ENCODE measurements at places on chromosomes 4 and X.

- DNase-seq, result no peak
Measured at GRCh38 chrX:9133426-9133825, 99.5 kb upstream of the FAM9B start.

- DNase-seq, result no peak
Measured at GRCh38 chr4:53235547-53235946, 130.3 kb downstream of the SCFD2 start.

GRCh38 chr4:169668069-169668721 lies 47.8 kb downstream of the CLCN3 start:
- no peak for DNase-seq

DNA sequence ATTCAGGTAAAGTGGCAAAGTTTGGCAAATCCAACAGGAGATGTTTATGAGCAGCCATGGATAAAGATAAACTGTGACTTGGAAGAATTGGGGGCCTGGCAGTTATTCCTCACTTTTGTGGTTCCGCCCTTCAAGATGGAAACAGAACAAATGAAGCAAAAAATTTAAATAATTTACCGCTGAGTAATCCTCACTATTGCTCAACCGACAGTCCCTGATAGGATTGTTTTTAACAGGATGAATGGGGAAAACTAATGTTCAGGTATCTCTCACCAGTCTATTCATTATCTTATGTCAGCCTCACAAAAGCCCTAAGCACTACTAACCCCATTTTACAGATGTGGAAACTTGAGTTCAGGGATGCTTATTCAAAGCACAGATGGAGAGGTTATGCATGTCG lies 90.8 kb downstream of the FNIP2 start:
- no peak for DNase-seq

DNA sequence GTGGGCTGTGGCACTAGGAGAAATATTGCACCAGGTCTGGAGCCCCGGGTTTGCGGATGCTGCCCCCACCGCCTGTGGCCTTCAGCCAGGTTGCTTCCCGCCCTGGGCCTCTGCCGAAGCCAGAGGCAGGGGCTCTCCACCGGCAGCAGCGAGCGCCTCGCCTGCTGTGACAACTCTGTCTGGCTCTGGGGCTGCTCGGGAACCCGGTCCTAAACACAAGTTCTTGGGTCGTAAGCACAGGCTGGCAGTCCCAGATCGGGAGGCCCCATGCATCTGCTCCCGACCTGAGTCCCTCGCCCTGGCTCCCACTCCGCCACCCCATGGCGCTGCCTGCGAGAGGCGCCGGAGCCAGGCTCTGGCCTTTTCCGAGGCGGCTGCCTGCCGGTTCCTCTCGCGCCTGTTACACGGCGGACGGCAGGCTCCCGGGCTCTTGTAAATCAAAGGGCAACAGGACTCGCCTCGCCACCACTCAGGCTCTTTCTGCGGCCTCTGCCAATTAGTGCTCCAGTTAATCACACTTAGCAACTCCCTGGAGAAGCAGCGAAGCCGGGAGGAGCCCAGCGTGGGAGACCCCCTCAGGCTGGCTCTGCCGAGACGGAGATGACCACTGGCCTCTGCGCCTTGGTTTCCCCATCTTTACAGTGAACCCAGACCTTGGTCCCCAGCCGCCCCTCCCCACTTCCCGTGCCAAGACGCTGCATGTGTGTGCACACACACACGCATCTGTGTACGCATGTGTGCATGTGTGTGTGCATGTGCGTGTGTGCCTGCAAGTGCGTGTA lies 109.2 kb downstream of the DCTD start:
- DNase-seq, result no peak

DNA sequence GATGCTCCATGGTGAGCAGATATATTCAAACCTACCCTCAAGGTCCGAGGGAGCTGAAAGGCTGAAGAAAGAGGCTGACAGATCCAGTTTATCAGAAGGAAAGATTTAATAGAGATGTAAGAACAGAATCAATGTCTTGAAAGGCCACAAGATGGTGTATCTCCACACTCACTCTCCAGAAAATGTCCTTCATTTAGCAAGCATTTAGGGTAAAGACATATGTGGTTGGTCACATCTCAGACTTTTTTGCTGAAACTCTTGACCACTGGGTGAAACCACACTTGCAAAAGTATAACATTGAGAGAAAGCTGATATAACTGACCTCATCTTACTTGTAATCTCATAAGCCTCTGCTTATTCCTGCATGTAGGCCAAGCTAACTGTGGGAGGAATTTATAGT lies 745.8 kb upstream of the GALNTL6 start:
- DNase-seq, result no peak

DNA sequence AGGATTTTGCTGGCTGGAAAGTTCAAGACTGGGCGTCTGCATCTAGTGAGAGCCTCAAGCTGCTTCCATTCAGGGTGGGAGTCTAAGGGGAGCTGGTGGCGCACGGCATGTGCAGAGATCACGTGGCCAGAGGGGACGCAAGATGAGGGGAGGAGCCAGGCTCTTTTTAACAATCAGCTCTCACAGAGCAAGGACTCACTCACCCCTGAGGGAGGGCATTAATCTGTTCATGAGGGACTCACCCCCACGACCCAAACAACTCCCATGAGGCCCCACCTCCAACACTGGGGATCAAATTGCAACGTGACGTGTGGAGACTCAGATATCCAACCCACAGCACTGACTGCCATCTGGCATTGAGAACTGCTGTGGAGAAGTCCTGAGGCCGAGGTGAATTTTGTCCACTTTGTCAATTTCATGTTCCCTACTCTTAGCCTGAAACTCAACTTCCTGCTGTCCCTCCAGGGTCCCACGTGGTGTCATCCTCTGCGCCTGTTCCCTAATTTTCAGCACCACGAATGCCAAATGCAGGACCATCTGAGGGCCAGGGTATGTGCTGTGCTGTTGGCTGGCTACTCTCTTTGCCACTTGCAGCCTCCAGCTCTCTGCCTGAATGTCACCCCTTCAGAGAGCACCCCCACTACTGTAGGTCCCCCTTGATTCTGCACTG lies 5.6 kb downstream of the ZFP92 start:
- DNase-seq, result no peak

DNA sequence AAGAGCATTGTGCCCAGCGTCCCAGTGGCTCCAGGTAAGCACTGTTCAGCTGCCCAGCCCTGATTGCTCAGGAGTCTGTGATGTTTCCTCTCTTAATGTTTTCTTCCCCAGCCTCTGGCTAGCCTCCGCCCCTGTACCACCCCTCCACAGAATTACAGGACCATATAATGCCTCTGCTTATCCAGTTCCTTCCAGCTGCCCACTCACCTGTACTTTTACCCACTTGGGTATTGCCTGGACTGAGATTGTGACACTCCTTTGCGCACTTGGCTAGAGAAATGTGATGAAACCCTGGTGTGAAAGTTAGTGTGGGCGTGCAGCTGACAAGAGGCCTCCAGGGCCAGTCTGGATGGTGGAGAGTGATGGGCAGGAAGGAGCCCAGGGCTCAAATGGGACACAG lies at the start of gene AWAT2:
Gene AWAT2 (minus strand): TSS at position 14 of the 400 bp plus-strand sequence. CDS start 6 bp downstream, at position 8.
- no peak for DNase-seq

DNA sequence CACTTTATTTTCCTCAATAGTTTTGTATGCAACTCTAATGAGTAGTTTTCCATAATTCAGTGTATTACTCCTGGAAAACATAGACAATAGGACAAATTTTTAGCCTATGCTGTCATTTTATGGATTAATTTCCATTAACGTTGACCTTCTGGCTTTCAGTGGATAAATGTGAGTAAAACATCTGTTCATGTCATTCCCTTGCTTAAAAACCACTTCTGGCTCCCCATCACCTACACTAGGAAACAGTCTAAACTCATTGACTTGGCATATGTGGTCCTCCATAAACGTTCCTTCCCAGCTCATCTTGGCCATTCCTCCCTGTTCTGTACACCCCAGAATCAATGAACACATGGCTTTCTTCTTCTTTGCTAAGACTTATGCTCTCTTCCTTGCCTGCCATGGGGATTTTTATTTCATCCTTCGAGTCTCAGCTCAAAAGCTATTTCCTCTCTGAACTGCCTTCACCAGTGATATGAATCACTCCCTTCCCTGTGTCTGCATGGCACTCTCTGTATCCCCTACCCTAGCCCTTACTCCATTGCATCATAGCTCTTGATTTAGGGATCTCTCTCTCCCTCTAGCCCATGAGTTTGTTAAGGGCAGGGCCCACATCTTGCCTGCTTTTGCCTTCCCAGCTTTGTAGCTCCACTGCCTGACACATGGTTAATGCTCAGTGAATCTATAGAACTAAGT lies 34.8 kb downstream of the DOCK11 start:
- DNase-seq, result no peak

DNA sequence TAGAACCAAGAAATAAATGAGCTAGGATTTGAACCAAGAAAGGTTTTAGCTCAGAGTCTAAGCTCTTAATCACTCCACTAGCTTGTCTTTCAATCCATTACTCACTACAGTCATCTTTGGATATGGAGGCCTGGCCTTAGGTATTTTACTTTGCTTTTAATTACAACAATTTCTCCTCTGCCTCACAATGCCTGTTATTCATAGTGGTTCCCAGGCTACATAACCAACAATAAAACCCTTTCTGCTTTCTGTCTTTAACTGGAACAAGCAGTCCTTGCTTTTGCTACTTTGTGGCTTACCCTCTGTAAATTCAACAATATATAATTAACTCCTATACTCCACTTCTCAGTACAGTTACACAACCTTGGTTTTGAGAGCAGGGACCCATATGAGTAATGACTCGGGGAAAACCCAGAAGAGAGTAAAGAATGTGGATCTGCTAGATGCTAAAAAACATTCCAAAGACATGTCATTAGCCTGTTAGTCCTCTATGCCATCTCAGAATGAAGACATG lies 94.7 kb upstream of the NAP1L5 start:
- DNase-seq, result peak; percentile 8

- no peak for DNase-seq
Measured at GRCh38 chrX:54633641-54634040, 103.6 kb downstream of the GNL3L start.

GRCh38 chr4:104294811-104295210 lies 199.9 kb downstream of the CXXC4 start:
- no peak for DNase-seq

DNA sequence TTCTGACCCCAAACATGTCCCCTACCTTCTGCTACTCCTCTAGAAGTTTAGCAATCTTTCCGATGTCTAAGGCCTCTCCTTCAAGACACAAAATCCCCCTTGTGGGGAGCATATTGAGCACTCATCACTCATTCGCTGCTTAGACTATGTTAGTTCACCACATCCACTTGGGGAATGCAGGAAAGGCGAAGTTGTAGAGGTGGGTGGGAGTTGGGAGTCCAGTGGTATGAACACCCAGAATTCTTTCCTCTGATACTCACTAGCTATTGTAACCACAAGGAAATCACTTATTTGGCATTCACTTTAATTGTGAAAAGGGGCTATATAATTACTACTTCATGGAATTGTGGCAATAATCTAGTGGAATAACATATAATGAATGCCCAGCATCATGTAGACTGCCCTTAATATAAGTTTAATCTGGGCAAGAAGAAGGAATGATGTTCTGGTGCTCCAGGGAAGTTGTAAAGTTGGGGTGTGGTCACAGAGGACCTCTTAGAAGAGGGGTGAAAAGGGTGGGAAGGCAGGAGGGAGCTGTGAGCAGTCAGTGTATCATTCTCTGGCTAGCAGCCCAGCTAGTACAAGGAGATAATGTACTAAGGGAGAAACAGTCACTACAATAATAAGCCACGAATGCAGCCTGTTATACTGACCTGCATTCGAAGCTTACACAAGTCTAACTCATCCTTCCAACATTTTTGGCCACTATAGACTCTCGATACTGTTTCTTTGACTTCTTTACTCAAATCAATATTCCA lies 468.2 kb upstream of the DIPK2B start:
- no peak for DNase-seq

GRCh38 chrX:14930663-14931062 lies 57.4 kb downstream of the MOSPD2 start:
- DNase-seq, result no peak

DNA sequence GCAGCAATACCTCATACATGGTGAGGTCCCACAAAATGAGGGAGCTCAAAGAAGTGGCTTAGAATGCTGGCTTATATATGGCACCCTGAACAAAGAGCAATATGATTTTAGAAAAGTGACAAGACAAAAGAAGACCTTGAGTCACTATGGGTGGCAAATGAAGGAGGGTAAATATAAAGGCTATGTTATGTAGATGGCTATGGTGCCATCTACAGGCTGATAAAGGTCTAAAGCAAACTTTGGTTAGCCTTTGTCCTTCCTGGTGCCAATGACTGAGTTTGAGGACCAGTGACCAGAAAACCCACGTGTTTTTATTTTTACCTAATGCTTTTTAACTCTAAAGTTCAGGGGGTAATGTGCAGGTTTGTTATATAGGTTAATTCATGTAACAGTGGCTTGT lies 151.8 kb downstream of the CCNG2 start:
- DNase-seq, result peak; percentile 49

DNA sequence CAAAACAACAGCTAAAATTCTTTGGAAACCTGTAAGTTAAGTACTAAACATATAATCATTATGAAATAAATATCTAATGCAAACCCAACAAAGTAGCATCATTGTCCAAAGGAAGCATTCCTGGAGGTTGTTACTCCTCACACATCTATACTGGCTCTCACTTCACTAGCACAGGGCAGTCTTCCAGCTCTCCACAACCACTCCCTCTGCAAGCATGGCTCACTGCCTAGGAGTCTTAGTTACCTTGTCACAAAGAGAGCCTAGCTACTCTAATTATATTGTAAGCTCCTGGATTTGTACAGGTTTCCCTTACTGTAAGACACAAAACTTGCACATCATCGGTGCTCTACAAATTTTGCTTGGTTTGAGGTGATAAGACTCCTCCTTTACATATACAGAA lies 76.1 kb downstream of the AMMECR1 start:
- DNase-seq, result no peak

DNA sequence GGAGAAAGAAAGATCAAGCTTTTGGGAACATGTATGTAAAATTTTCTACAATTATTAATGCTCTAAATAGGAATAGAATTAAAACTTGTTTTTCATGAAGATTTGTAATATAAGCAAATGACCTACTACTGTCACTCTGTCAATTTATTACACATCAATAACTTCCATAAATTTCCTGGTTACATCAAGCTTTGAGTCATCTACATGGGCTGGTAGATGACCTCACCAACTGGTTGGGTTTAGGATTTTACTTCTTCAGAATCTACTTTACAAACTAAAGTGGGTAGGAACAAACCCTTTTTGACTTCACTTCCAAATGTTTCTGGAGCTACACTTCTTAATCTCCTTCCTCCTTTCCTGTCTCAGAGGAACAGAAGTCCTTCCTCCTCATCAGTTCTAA lies 12.0 kb upstream of the LRAT start:
- no peak for DNase-seq
